Large intestine (tissue), 12 donors: ENCODE measurements at places on chromosomes 16 and 17. TPM values are rescaled to one million over a fixed set of nuclear protein-coding genes. Genes with fewer than 3 reads are reported as not detected.

- H3K27me3 ChIP-seq = no peaks in the 10 kb centered on the region
- H3K4me1 ChIP-seq = peaks cover 51% of the 10 kb centered on the region
- H3K36me3 ChIP-seq = peaks cover 6% of the 10 kb centered on the region
- H3K27ac ChIP-seq = peak overlapping the region; percentile 94
- DNase-seq = peak; percentile 82
These were observed 69.3 kb downstream of the ABR start for GRCh38 chr17:1110541-1110861.

DNA sequence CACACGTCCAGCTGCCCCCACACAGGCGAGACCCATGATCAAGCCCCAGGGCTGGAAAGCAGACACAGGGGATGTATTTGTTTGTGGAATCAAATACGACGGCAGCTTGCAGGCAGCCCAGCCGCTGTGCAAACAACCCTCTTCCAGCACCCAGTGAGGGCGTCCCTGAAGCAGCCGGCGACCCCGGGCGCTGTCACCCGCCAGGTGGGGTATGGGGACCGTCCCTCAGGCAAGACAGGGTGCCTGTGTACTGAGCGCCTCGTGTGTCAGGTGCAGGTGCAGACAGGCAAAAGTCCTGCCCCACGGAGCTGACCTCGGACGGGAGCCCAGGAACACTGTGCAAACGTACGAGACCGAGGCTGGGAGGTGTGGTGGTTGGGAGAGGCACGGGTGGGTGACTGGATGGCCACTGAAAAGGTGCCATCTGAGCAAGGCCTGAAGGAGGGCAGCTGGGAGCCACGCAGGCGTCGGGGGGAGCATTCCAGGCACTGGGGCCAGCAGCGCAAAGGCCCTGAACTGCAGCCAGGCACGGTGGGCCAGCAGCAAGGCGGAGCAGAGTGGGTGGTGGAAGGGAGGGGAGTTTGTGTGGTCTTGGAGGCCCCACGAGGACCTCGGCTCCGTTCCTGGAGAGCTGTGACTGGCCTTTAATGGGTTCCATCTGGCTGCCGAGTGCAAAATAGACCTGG lies 48.5 kb downstream of the CBFA2T3 start:
- peak overlapping the region; percentile 23 for H3K27ac ChIP-seq
- peak; percentile 42 for DNase-seq
- no peaks in the 10 kb centered on the region for H3K36me3 ChIP-seq
- peaks cover 8% of the 10 kb centered on the region for H3K27me3 ChIP-seq
- H3K4me1 ChIP-seq = no peaks in the 10 kb centered on the region

The OR3A3 gene
- not detected for polyA plus RNA-seq

GRCh38 chr17:40023590-40024292 lies 8.5 kb downstream of the CSF3 start:
- H3K27me3 ChIP-seq = no peaks in the 10 kb centered on the region
- H3K4me1 ChIP-seq = peaks cover 2% of the 10 kb centered on the region
- H3K27ac ChIP-seq = no peak overlapping the region
- no peak overlapping the region for H3K4me3 ChIP-seq
- H3K36me3 ChIP-seq = peaks cover 90% of the 10 kb centered on the region
- no peak for DNase-seq

GRCh38 chr17:70292366-70292765 lies 123.0 kb downstream of the KCNJ2 start:
- DNase-seq = no peak
- H3K36me3 ChIP-seq = no peaks in the 10 kb centered on the region
- no peak overlapping the region for H3K27ac ChIP-seq
- H3K4me3 ChIP-seq = no peak overlapping the region
- no peaks in the 10 kb centered on the region for H3K4me1 ChIP-seq

DNA sequence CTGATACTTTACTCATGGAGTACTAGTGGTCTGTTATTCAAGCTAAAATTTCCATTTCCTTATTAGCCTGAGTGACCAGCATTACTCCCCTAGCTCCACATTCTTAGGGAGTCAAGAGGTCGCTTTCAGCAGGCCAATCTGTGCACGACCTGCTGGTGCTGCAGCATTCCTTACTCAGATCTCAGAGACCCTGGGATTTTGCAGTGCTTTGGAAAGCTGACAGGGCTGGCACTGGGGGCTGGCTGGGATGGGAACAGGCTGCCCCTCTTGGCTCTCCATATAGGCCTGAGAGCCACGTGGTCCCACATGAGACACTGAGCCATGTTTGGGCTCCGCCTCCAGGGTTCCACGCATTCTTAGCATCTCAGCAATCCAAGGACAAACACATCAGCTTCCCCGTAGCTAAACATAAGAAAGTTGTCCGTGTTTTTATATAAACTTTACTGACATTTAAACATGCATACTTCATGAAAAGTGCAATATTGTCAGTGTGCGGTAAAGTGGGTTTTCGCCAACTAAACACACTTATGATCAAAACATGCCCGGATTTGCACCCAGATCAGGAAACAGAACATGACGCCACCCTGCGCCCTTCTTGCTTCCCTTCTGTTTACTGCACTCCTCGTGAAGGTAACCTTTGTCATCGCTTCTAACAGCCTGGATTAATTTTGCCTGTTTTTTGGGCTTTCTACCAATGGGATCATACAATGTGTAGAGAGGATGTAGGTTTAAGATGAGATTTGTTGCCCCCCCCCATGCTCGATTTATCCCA lies 254.5 kb upstream of the CACNG5 start:
- no peaks in the 10 kb centered on the region for H3K27me3 ChIP-seq
- H3K4me1 ChIP-seq = peaks cover 10% of the 10 kb centered on the region
- no peak overlapping the region for H3K27ac ChIP-seq
- no peak overlapping the region for H3K4me3 ChIP-seq
- H3K36me3 ChIP-seq = peaks cover 6% of the 10 kb centered on the region

DNA sequence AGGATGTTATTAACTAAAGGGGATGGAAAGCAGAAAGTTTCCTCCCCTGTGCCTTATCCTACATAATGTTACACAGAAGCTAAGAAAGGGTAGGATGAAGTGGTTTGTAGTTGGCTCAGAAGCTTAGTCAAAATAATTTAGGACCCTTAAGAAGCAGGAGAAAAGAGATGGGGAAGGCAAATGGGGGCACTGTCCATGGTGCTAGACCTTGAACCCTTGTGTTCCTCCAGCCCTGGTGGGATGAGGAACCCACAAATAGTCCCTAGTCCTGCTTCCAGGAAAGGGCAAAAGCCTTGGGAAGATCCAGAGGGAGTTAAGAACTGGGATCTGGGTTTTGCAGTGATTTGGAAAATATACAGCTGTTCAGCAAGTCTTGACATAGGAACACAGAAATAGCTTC lies 54.5 kb downstream of the SLC5A11 start:
- no peaks in the 10 kb centered on the region for H3K36me3 ChIP-seq
- H3K4me1 ChIP-seq = no peaks in the 10 kb centered on the region
- H3K27ac ChIP-seq = no peak overlapping the region
- no peaks in the 10 kb centered on the region for H3K27me3 ChIP-seq
- no peak overlapping the region for H3K4me3 ChIP-seq

DNA sequence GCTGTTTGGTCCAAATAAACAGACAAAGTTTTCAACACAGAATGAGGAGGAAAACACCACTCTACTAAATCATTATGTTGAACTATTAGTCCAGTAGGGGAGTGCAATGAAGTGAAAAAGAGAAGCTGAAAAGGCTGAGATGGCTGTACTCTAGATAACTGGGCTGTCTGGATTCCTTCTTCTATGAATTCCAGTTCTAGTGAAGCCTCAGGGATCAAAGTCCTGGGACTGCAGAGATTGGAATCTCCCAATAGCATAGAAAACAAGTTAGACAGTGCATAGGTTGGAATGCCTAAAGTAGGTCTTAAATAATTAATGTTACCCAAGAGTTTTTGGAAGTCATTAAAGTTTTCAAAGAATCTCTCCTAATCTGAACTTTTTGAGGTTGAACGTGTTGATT lies 59.9 kb downstream of the LGALS9 start:
- no peaks in the 10 kb centered on the region for H3K36me3 ChIP-seq
- DNase-seq = no peak
- H3K4me1 ChIP-seq = no peaks in the 10 kb centered on the region
- no peak overlapping the region for H3K27ac ChIP-seq
- no peaks in the 10 kb centered on the region for H3K27me3 ChIP-seq
- H3K4me3 ChIP-seq = no peak overlapping the region

- H3K4me1 ChIP-seq = peaks cover 41% of the 10 kb centered on the region
- peak overlapping the region; percentile 3 for H3K27ac ChIP-seq
- H3K27me3 ChIP-seq = peaks cover 98% of the 10 kb centered on the region
- H3K36me3 ChIP-seq = no peaks in the 10 kb centered on the region
- DNase-seq = no peak
These were observed 1.0 kb downstream of the HOXB8 start for GRCh38 chr17:48613862-48614694.

DNA sequence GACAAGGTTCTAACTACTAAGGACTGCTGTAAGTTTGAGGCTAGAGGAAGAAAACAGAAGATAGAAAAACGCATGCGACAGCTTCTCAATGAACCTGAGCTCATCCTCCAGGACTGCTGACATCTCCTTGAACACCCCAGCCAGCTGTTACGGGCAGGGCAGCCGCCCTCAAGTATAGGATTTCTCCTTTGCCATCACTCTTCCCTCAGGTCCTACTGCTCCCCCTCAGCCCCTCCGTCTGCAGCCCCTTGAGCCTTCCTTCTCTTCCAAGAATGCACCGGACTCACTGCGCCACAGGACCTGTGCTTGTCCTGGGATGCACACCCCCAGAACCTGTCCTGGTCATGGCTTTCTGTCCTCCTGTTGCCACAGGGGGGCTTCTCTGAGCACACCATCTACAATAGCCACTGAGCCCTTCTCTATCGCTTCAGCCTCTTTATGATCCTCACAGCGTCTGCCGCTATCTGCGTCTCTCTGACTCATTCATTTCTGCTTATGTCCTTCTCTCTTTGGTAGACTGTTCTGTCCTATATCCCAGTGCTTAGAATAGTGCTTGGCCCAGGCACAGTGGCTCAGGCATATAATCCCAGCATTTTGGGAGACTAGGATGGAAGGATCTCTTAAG lies 15.7 kb upstream of the XYLT2 start:
- H3K4me1 ChIP-seq = no peaks in the 10 kb centered on the region
- H3K27me3 ChIP-seq = peaks cover 9% of the 10 kb centered on the region
- no peaks in the 10 kb centered on the region for H3K36me3 ChIP-seq
- DNase-seq = no peak

GRCh38 chr16:86217001-86217890 lies 293.1 kb upstream of the FOXF1 start:
- no peaks in the 10 kb centered on the region for H3K36me3 ChIP-seq
- H3K27me3 ChIP-seq = peaks cover 29% of the 10 kb centered on the region
- H3K4me1 ChIP-seq = no peaks in the 10 kb centered on the region
- H3K4me3 ChIP-seq = no peak overlapping the region
- no peak overlapping the region for H3K27ac ChIP-seq
- no peak for DNase-seq

GRCh38 chr17:5877948-5878347 lies 192.2 kb upstream of the WSCD1 start:
- H3K27ac ChIP-seq = no peak overlapping the region

The FBXL16 gene
- polyA plus RNA-seq = 3.8 TPM

DNA sequence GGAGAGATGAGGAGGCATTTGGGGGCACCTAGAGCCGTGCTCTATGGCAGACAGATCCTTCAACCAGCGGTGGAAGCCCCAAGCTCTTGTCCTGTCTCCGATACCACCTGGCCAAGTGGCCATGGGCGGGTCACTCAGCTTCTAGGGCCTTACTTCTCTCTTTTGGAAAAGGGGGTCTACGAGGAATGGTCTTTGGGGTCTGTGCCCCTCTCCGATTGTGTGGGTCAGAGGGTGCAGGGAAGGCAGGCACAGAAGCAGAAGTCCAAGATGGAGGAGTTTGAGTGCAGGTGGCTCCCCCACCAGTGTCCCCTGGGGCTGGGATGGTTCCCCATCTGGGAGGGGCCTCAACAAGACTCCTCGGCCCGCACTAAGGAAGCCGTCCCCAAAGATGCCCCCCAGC lies 116.7 kb downstream of the CCDC182 start:
- H3K27ac ChIP-seq = no peak overlapping the region
- no peaks in the 10 kb centered on the region for H3K27me3 ChIP-seq
- DNase-seq = no peak
- peaks cover 35% of the 10 kb centered on the region for H3K36me3 ChIP-seq
- no peaks in the 10 kb centered on the region for H3K4me1 ChIP-seq

- peak overlapping the region; percentile 13 for H3K4me3 ChIP-seq
- H3K27ac ChIP-seq = no peak overlapping the region
- peaks cover 9% of the 10 kb centered on the region for H3K4me1 ChIP-seq
These were observed 3.4 kb downstream of the NOG start for GRCh38 chr17:56596691-56597494.

The CTRB2 gene
- polyA plus RNA-seq = not detected

GRCh38 chr16:13291591-13292333 lies 390.4 kb downstream of the SHISA9 start:
- no peaks in the 10 kb centered on the region for H3K27me3 ChIP-seq
- H3K36me3 ChIP-seq = no peaks in the 10 kb centered on the region
- H3K4me3 ChIP-seq = no peak overlapping the region
- DNase-seq = no peak

GRCh38 chr17:53141731-53142130 lies 681.0 kb upstream of the KIF2B start:
- no peaks in the 10 kb centered on the region for H3K4me1 ChIP-seq
- no peaks in the 10 kb centered on the region for H3K36me3 ChIP-seq
- H3K27ac ChIP-seq = no peak overlapping the region
- H3K27me3 ChIP-seq = no peaks in the 10 kb centered on the region
- DNase-seq = no peak
- no peak overlapping the region for H3K4me3 ChIP-seq

DNA sequence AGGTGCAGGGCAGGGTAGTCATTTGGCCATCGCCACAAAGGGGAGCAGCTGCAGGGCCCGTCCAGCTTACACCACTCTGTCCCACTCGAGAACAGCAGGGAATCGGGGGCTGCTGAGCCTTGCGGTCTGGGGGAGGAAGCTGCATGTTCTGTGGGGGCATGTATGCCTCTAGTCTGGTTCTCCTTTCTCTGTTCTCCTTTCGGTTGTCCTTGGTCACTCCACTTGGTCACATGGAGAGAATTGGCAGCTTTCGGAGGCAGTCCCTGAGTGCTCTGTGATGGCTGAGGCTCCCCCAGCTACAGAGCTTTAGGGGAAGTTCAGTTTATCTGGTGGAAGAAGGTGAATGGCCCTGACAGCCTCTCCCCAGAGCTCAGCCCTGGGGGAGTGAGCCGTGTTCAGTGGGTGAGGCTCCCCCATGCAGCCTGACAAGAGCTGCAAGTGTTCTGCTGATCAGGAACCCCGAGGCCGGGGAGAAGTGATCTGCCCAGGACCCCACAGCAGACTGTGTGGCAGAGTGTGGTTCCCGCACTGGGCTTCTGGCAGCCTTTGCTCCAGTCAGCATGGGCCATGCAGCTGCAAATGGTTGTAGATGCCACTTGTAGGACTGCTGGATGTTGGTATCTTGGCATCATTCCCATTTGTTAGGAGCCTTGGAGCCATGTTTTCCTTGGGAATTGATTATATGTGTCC lies 22.3 kb upstream of the SMPD3 start:
- no peaks in the 10 kb centered on the region for H3K36me3 ChIP-seq
- no peak for DNase-seq
- H3K27me3 ChIP-seq = no peaks in the 10 kb centered on the region

DNA sequence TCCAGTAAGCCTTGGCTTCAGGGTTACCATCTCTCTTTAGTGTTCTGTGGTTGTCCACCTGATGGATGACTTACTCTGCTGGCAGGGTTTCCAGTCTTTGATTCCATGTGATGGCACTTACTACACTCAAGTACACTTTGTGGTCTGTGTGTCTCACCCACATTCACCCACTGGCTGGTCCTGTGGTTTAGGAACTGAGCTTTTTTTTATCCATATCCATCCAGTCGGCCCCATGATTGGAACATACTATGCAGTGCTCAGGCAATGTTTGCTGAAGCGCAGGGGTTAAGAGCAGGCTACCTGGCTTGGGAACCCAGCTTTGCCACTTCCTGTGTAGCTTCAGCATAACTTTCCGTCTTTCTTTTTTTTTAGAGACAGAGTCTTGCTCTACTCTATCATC lies 2.8 kb upstream of the FUS start:
- no peak overlapping the region for H3K27ac ChIP-seq
- no peaks in the 10 kb centered on the region for H3K27me3 ChIP-seq
- DNase-seq = no peak
- H3K4me3 ChIP-seq = no peak overlapping the region

The HOXB6 gene
- polyA plus RNA-seq = 9.8 TPM
